ENCODE measurements at places on chromosomes 5 and 9.

DNA sequence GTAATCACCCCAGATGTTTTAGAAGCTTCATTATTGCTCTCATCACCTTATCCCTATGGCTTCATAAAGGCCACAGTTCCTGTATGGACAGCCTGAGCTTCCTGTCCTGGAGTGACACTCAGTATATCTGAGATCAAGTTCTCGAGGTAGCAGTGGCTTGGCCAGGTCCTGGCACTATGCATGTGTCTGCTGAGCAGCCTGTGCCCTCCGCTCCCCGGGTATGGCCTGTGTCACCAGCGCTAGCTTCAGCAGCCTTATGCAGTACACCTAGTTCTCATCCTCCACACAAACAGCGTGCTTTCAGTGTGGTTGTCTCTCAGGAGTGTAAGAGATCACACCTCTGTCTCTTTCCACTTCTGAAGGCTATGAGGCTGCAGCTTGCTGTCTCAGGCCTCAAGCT, 514.7 kb downstream of the DIRAS2 start:
- no peak for DNase-seq

- no peak for DNase-seq
Measured at GRCh38 chr5:112219000-112219399, 200.1 kb downstream of the EPB41L4A start.

DNA sequence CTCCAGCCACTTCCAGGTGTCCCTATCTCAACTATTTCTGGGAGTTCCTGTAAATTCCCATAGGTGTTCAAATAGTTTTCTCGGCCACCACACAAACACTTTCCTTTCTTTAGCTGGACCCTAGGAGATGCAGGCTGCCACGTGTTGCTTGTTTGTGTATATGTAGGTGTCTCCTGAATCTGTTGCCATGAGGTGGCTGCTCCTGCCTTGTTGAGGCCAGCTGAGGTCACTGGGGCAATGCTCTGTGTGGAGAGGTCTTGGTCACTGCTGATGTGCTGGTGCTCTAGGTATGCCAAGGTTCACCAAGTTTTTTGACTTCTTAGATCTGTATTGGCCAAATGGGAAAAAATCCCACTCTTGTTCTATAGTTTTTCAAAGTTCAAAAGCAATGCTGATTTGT, 132.5 kb upstream of the CHD1 start:
- DNase-seq, result peak; percentile 21

- no peak for DNase-seq
Measured at GRCh38 chr9:100465761-100466160, 7.2 kb upstream of the TMEFF1 start.

DNA sequence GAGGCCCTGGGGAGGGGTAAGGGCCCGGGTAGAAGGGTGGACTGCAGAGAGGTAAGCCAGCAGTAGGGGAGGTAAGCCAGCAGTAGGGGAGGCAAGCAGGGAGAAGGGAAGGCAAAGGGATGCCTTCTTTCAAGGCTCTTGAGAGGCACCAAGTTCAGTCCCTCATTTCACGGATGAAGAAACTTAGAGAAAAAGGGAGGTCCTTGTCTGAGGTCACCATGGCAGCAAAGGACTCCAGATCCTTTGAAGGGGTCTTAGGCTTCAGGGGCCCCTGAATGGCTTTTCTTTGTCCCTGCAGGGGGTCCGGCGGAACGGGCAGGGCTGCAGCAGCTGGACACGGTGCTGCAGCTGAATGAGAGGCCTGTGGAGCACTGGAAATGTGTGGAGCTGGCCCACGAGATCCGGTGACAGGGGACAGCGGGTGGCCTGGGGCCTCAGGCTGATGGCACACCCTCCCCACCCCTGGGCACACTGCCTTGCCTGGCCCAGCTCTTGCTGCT, 42.6 kb downstream of the RGS3 start:
- peak; percentile 33 for DNase-seq

- DNase-seq, result no peak
Measured at GRCh38 chr9:87890837-87891236, 8.2 kb downstream of the SPATA31E1 start.

DNA sequence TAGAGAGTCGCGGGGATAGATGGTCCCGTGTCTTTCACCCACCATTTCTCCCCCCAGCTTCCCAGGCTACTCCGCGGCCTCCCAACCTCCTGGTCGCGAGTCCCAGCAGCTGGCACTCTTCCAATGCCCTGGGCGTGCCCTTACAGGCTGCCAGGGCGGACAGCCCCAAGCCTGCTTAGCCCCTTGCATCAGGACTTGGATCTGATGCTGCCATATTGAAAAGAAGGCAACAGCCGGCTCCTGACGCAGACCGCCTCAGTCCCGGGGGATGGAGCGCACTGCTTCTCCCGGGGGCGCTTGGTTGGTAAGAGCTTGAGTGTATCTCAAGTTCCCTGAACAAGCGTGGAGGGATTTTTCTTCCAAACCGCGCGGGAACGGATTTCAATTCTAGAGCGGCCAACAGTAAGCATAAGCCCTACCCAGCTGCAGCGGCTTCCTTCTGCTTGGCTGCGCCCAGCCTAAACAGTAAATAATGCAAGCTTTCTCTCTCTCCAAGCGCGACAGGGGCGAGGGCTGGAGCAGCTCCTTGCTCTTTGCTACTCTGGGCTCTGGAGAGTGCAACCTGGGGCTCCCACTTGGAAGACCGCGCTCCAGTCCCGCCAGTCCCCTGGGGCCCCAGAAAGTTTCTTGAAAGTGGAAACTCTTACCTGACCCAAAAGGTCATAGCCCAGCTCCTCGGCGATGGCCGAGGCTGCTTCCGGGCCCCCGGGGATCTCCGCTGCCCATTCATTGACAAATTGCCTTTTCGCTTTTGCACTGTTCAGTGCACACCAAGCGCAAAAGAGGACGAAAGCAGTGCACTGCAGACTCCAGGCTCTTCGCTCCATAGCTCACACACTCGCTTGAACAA, 607 bp downstream of the PCSK1 start:
- no peak for DNase-seq

GRCh38 chr9:120659209-120659608, 55.1 kb downstream of the MEGF9 start:
- no peak for DNase-seq

DNA sequence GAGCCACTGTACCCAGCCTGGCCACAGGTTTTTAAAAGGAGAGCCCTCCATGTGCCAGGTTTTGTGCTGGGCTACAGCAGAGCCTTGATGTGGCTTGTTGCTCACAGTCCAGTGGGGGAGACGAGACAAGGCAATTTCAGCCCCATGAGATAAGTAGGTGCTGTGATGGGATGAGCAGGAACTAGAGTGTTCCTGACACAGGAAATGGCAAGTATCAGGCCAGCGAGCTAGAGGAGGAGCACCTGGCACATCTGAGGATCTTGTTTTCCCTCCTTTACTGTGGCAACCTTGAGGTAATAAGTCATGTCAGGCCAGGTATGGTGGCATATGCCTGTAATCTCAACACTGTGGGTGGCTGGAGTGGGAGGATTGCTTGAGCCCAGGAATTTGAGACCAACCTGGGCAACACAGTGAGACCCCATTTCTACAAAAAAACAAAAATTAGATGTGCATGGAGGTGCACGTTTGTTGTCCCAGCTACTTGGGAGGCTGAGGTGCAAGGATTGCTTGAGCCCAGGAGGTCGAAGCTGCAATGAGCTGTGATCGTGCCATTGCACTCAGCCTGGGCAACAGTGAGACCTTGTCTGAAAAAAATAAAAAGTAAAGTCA, 3.8 kb upstream of the ZDHHC12 start:
- DNase-seq, result no peak

DNA sequence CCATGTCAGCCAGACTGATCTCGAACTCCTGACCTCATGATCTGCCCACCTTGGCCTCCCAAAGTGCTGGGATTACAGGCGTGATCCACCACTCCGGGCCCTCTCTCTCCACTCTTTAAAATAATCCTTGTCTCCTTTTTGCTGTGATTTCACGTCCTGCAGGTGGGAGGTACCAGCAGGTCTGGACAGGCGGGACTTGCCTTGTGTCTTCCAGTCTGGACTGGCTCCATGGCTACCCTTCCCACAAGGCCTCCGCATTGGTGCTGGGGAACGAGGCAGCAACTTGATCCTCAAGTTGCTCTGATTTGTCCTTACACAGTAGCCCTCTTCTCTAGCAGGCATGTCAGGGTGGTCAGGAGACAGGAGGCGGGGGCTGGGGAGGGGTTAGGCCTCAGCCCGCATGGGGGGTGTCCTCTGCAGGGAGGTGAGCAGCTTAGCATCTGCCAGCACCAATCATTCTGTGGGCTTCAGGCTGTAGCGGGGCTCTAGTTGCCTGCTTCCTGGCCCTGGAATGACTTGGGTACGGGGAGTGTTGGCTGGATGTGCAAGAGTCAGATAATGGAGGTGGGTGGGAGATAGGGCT, 54.3 kb downstream of the TENT4A start:
- DNase-seq, result no peak

- no peak for DNase-seq
Measured at GRCh38 chr5:61306531-61307131, 25.4 kb upstream of the ZSWIM6 start.

DNA sequence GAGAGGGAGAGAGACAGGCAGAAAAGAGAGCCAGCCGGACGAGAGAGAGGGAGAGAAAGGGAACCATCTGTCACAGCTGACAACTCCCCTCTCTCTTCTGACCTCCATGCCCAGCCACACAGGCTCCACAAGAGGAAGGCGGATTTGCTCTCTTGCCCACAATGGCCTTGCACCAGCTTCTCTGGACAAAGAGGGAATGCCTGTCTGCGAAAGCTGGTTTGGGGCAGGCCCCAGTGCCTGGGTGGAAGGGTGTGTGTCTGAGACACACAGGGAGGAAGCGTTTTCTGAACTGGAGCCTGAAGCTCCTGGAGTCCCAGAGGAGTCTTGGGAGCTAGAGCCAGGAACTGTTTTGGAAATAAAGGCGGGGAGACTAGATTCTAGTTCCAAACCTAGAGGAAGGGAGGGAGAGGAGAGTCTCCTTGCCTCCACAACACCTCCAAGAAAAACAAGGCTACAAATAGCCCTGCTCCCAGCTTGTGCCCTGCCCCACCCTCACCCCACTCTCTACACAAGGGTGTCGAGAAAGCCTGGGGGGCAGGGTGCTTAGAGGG, 12.5 kb downstream of the C1QTNF2 start:
- DNase-seq, result no peak

DNA sequence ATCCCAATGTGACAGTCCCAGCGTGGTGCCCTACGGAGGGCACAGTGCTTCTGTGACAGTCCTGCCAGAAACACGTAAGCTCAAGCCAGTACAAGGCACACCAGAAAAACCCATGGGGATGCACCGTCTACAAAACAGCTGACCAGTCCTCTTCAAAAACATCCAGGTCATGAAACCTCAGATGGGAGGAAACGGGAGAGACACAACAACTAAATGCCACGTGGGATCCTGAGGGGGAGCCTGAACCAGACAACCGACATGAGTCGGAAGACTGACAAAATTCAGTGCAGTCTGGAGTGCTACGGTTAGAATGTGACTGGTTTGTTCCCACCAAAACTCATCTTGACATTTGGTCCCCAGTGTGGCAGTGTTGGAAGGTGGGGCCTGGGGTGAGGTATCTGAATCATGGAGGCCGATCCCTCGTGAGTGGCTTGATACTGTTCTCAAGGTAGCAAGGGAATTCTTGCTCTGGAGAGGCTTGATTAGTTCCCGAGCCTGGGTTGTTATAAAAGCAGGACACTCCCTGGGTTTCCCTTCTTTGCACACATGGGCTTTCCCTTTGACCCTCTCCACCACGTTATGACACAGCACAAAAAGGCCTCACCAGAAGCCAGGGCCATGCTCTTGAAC, 55.4 kb downstream of the ADAMTS2 start:
- peak; percentile 0 for DNase-seq

- no peak for DNase-seq
Measured at GRCh38 chr5:109155625-109156024, 254.1 kb downstream of the PJA2 start.

DNA sequence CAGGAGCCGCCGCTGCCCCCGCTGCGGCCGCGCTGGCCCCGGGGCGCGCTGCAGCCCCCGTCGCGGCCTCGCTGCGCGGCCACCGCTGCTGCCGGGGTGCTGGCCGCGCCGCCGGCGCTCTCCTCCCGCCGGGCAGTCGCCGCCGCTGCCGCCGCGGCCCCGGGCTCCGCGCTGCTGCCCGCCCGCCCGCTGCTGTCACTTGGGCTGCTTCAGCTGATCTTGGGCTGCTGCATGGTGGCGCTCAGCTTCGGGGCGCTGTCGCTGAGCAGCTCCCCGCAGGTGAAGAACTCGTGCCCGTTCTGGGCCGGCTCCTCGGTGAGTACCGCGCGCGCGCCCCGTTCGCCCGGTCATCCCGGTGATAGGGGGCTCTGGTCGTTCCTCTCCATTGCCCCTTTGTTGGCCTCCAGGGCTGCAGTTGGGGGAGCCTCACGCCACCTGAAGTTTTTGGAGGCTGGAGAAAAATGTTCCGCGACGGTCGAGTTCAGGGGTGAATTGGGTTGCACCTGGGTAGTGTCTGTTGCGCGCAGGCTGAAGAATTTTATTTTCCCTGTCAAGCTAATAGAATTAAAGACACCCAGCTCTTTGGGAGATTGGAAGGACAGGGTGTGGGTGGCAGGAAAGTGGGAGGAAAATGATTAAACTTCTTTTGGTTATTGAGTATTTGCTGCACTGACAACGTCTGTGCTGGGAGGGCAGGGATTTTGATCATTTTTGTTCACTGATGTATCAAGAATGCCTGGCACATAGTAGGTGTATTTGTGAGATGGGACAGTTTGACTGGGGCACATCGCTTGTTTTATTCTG, 596 bp downstream of the ENTREP1 start:
- DNase-seq, result peak; percentile 53

DNA sequence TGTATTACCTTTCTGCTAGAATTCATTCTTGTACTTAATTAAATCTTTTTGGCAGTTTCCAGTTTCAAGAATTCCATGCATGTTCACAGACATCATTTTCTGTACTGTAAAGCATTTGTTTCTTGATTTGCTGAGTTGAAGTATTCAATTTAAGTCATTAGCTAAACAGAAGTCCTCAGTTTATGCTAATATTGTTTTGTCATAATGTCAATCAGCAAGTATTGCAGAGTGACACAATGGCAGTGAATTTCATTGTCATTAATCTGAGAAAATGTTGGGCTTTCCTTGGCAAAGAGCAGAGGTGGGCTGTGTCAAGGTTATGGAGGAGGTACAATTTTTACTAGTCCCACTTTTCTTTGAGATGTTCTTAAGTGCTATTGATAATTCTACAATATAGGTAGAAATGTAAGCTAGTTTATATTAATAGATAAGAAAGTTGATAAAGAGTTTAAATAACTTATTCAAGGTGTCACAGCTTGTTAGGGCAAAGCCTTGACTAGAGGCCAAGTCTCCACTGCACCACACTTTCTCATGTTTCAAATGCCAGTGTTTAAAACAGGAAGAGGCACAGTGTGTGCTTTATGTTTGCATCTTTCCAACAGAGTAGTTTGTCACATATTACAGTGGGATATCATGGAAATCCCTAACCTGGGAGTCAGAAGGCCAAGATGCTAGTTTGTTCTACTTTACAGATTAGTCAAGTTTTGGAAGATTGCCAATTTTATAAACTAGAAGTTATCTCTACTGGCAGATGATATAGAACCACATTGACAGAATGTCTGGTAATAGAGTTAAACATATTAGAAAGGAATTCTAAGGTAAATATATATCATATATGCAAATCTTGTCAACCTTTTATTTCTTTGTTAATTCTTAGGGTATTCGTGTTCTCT, 56.3 kb downstream of the SLF1 start:
- DNase-seq, result no peak

GRCh38 chr9:88108779-88109178, 29.5 kb downstream of the SPATA31C2 start:
- no peak for DNase-seq

- no peak for DNase-seq
Measured at GRCh38 chr9:91781906-91782305, 168.1 kb downstream of the ROR2 start.

GRCh38 chr5:62168506-62169281, 137.3 kb upstream of the KIF2A start:
- DNase-seq, result no peak

GRCh38 chr9:7454624-7455023, 345.0 kb downstream of the DMAC1 start:
- DNase-seq, result peak; percentile 17

Measured in mucosa of descending colon (tissue), 3 donors.